ENCODE measurements at places on chromosomes 5 and 9.

- no peak for DNase-seq
Observed at GRCh38 chr9:16396389-16396788, 474.1 kb downstream of the BNC2 start.

- no peak for DNase-seq
Observed at GRCh38 chr9:89588271-89588879, 16.4 kb upstream of the GADD45G start.

DNA sequence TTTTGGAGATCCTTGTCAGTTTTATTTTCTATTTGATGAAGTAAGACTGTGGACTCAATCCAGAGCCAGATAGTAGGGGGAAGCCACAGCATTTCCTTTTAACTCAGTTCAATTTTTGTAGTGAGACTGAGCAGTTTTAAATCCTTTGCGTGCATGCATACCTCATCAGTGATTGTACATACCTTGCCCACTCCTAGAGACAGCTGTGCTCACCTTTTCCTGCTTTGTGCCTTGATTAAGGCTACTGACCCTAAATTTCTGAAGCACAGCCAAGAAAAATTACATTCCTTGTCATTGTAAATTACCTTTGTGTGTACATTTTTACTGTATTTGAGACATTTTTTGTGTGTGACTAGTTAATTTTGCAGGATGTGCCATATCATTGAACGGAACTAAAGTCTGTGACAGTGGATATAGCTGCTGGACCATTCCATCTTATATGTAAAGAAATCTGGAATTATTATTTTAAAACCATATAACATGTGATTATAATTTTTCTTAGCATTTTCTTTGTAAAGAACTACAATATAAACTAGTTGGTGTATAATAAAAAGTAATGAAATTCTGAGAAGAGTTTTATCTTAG is 17.8 kb downstream of the DIMT1 start:
- no peak for DNase-seq

DNA sequence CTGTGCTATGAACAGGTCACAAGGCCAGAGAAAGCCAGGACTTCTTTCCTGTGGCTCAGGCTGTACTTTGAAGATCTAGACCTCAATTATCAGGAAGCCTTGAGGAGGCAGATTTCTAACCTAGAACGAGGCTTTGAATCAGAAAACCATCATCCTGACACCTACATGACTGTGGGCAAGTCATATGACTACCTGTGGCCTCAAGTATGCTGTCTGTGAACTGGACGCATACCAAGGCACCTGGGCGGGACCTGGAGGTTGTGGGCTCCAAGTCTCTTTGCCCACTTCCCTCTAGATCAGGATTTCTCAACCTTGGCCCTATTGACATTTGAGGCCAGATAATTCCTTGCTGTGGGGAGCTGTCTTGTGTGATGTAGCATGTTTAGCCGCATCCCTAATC is 42.5 kb downstream of the KLF4 start:
- DNase-seq = no peak

GRCh38 chr9:71683598-71684235 is 84.6 kb downstream of the CEMIP2 start:
- DNase-seq = no peak

- no peak for DNase-seq
Observed at GRCh38 chr5:159536646-159537045, 206.4 kb upstream of the IL12B start.

- DNase-seq = no peak
Observed at GRCh38 chr5:28770307-28770706, 1731.9 kb upstream of the CDH9 start.

- DNase-seq = no peak
Observed at GRCh38 chr5:96703384-96703920, 41.3 kb downstream of the CAST start.

- DNase-seq = no peak
Observed at GRCh38 chr9:100465274-100465673, 7.7 kb upstream of the TMEFF1 start.

DNA sequence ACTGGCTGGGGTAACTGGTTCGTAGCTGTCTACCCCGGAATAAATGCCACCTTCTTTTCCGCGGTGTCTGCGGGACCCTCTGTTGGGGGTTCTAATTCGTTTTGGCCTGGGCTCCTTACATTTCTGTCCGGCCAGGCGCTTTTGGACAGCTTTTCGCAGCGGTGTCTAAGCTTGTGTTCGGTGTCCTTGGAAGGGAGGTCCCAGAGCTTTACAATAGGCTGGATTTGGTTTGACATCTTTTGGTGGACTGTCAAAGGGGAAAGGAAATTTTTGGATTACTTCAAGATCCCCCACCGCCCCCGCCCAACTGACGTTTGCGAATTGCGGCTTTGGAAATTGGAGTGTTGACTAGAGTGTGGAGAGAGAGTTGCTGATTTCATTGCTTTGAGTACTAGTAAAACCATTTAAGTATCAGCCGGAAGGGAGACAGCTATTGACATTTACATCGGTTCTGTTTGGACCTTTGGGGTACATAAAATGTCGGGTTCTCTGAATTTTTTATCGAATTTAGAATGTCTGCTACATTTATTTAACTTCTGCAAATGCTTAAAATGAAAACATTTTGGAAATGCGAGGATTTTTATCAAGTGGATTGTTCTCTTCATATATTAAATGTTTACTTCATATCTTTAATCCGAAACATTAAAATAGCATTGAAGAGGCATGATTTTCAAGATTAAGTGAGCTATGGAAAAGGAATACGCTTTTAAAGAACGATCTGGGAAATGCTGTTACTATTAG is 4.7 kb upstream of the PURA start:
- DNase-seq = no peak

DNA sequence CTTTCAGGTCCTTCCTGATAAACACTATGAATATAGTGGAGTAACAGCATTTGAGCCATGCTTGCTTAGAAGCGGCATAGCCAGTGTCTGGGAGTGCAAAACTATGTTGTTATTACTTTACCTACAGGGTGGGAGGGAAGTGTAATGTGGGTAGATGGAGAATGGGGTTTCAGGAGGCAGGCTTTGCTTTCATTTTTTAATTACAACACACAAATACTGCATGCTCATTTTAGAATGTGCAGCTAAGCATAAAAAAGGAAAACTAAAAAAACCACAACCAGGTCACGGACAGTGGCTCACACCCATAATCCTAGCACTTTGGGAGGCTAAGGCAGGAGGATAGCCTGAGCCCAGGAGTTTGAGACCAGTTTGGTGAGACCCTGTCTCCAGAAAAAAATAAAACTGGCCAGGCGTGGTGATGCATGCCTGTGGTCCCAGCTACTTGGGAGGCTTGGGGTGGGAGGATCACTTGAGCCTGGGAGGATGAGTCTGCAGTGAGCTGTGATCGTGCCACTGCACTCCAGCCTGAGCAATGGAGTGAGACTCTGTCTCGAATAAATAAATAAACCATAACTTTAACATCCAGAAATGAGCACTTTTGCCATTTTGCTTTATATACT is 20.2 kb downstream of the HAVCR1 start:
- DNase-seq = no peak

DNA sequence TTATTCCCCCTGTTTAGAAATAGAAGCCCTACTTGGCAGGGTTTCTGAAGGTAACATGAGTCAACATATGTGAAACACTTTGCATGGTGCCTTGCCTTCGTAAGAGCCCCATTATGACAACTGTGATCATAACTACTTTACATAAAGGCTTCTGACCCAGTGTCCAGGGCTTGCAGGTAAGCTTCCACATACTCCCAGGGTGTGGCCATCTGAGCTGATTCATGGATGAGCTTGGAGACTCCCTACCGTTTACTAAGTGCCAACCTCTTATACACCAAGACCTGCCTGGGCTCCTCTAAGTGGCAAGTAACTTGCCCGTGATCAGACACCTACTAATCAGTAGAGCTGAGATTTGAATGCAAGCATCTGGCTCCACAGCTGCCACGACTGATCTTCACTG is 62.8 kb upstream of the C5orf58 start:
- DNase-seq = no peak

DNA sequence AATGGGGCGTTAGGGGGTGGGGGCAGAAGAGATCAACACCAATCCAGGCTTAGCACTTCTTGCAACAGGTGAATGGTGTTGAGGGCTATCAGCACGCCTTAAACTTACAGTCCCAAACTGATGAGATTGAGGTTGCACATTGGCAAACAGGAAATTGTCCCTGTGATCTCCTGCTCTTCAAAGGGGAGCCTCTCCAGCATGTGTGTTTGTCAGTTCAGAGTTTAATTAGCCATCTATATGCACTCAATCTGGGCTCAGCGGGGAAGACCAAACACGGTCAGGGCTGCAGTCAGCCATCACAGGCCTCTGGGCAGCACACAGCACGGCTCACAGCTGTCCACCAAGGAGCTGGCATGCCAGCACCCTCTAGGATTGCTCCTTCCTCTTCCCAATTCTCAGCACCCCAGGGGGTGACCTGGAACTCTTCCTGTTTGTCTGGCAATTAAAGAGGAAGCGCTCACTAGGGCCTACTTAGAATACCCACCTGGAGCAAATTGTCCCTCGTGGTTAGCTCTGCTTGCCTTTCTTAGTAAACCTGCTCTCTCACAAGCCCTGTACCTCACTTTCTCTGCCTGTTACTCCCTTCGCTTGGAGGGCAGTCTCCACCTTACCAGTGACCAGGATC is 217.4 kb downstream of the SLIT3 start:
- DNase-seq = no peak

DNA sequence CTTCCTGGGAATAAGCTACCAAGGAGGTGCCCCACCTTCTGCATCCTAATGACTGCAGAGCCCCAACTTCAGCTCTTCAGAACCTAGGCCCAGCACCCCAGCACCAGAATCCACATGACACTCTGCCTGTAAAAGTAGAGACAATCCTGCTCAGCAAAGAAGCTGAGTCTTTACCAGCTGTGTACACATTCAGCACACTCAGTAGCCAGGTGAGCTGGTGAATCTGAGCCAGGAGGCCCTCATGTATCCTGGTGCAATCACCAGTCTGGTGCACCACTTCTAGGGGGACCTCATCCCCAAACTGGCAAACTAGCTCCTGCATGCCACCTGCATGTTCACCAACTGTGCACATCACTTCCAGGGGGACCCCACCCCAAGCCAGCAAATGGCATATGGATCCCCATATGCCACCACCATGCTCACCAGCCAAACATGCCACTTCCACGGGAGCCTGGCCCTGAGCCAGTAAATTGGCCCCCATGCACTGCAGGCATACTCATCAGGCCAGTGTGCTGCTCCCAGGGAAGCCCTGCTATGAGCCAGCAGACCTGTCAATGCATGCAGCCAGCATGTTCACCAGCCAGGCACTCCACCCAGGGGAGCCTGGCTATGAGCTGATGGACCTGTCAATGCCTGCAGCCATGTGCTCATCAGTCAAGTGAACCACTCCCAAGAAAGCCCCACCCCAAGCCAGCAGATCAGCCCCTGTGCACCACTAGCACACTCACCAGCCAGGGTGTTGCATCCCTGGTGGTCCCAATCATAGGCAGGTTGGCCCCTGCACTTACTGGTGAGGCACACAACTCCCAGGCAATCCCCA is 15.6 kb upstream of the BTNL9 start:
- DNase-seq = no peak

GRCh38 chr9:105425816-105426433 is 21.9 kb upstream of the FSD1L start:
- DNase-seq = no peak

DNA sequence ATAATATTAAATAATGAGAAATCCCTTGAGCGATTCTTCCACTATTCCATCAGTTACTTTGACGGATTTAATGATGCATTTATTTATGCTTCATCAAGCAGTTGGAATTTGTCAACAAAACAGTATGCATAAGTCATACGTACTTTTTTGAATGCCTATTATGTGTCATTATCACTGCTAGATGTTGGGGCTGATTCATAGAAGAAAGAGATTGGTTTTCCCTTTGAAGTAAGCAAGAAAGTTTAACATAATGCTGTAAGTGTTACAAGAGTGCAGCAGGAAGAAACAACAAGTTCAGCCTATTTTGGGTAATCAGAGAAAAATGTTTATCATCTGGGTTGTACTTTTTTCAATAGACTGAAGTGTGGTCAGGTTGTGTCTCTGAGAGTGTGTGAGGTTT is 121.2 kb upstream of the RANBP3L start:
- no peak for DNase-seq

DNA sequence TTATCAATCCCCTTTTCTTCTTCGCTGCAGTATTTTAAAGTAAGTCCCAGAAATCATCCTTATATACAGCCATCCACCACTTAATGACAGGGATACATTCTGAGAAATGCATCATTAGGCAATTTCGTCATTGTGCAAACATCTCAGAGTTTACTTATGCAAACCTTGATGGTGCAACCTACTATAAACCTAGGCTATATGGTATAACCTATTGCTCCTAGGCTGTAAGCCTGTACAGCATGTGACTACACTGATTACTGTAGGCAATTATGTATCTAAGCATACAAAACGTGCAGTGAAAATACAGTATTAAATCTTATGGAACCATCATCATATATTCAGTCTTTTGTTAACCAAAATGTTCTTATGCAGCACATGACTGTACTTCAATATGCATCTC is 36.8 kb downstream of the SAXO1 start:
- DNase-seq = no peak

DNA sequence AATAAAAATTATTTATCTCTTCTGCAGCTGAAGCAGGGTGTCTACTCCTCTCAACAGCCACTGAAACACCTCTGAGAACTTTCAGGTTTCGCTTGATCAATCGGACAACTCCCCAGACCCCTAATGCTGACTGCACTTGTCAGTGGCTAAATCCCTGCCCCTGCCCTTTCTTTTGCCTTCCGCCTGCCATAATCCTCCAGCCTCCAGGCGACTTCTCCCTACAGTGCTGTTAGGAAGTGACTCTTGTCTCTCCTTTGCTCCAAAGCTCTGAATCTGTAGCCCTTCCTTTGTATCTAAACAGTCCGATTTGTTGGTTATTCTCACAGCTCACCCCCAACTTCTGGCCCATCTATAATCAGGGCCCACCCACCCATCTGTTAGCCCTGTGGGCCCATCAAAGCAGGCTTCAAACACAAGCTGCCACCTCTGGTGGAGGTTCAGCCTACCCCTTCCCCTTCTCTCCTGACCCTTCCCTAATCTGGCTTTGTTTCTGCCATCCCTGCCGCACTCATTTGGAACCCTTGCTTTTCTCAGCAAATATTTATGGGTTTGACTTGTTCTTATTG is 53.7 kb upstream of the IFNK start:
- no peak for DNase-seq

DNA sequence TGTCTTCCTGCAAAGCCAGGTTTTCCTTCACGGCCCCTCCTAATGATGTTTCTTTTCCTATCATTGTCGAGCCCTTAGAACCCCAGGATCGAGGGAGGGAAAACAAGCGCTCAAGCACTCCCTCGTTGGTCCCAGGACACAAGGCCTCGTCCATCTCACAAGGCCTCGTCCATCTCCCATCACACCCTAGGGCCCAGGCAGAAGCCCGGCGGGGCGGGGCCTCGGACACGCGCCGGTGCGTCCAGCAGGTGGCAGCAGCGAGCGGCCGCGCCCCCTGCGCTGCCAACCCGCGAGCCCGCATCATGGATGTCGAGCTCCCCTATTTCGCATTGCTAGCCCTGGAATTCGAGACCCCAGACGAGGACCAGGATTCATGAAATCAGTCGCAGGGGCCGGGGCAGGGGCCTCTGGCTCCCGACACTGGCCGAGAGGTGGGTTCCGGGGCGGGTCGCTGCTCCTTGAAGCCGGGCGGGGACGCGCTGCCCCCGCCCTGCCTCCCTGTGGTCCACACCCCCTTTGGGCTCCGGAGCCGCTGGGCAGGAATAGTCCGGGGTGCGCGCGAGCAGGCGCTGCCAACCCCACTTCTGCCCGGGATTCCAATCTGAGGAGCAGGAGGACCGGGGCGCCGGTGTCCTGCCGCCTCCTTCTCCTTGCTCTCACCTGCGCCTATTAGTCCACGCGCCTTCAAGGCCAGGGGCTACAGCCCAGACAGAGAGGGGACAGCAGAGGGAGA is at the start of gene ABLIM3:
Gene ABLIM3 (plus strand): TSS at position 270 of the 733 bp plus-strand sequence. CDS start 603 bp downstream, outside the sequence.
- peak; percentile 62 for DNase-seq

GRCh38 chr9:97441729-97442128 is 29.8 kb downstream of the TDRD7 start:
- no peak for DNase-seq

GRCh38 chr5:124262470-124262869 is 484.0 kb downstream of the ZNF608 start:
- DNase-seq = no peak

Measured in GM18507 (cell line).